LHCN-M2 (cell line): ENCODE measurements at places on chromosomes 1 and 21. TPM values are rescaled to one million over a fixed set of nuclear protein-coding genes. Genes with fewer than 3 reads are reported as not detected.

The SERINC2 gene
- total RNA-seq: 18.4 and 23.9 TPM in 2 replicates

The SCCPDH gene
- 61.3 and 67.6 TPM in 2 replicates for total RNA-seq

The MAP1LC3C gene
- 1.0 and 2.6 TPM in 2 replicates for total RNA-seq

The MAP10 gene
- total RNA-seq: 2.1 and 2.4 TPM in 2 replicates

The OR2T29 gene
- not detected in 2 replicates for total RNA-seq

The HRNR gene
- not detected in 2 replicates for total RNA-seq

The SPRR2A gene
- not detected in 2 replicates for total RNA-seq

The CACNA1S gene
- total RNA-seq: 0.17 TPM in 1 of 2 replicates, not detected in the other

The ARTN gene
- 2.1 TPM in 1 of 2 replicates, not detected in the other for total RNA-seq

The CELA2B gene
- not detected in 2 replicates for total RNA-seq

The AMY1B gene
- total RNA-seq: not detected in 2 replicates

DNA sequence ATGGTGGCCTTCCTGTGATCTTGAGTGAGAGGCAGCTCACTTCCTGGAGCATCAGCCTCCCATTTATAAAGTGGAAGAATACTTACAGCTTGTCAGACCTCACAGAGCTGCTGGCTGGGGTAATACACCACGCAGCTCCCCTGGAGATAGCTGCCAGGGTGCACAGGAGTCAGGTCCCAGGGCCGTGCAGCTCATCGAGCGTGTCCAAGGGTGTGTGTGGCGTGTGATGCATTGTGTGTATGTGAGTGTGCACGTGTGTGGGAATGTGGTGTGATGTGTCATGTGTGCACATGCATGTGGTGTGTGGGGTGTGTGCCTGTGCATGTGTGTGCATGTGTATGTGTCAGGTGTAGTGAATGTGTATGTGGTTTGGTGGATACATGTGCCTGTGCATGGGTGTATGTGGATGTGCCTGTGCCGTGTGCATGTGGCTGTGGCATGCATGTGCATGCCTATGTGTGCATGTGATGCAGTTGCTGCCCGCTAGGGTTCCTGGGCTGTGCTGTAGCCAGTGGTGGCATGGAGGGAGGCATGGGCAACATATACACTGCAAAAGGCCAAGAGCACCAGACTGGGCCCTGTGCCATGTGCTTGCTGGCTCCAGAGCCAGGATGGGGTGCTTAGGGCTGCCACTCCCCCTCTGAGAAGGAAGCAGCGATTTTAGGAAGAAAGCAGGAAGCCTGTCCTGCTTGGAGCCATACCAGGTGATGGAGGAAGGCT lies 24.6 kb downstream of the WNT3A start:
- DNase-seq: no peak

GRCh38 chr1:205440476-205441317 lies 15.1 kb downstream of the BLACAT1 start:
- no peak for DNase-seq

DNA sequence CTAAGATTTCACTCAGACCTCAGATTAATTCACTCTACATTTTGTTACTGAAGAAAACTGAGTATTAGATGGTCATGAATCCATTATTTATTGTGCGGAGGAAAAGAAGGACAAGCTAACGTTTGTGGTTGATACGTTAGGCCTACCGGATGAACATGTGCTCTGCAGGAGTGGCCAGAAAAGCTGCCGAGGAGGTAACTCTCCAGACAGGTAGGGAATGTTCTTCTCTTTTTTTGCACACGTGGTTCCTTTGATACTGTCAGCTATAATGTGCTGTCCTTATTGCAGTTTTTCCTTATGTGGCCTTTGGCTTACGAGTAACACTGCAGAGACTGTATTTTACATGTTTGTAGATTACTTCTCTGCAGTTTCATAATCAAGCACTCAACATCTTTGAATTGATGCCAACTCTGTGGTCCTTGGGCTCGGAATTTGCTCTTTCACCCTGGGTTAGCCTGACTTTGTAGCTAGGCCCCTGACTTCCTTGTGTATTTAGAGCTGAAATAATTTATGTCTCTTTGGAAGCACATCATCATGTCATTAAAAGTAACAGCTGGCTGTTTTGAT lies 13.6 kb downstream of the MTR start:
- DNase-seq: no peak

GRCh38 chr1:23875382-23875781 lies 7.3 kb upstream of the FUCA1 start:
- DNase-seq: no peak

GRCh38 chr1:66237722-66238479 lies 296.1 kb upstream of the SGIP1 start:
- DNase-seq: no peak

GRCh38 chr1:145692785-145693443 lies 14.3 kb downstream of the PDZK1 start:
- no peak for DNase-seq

DNA sequence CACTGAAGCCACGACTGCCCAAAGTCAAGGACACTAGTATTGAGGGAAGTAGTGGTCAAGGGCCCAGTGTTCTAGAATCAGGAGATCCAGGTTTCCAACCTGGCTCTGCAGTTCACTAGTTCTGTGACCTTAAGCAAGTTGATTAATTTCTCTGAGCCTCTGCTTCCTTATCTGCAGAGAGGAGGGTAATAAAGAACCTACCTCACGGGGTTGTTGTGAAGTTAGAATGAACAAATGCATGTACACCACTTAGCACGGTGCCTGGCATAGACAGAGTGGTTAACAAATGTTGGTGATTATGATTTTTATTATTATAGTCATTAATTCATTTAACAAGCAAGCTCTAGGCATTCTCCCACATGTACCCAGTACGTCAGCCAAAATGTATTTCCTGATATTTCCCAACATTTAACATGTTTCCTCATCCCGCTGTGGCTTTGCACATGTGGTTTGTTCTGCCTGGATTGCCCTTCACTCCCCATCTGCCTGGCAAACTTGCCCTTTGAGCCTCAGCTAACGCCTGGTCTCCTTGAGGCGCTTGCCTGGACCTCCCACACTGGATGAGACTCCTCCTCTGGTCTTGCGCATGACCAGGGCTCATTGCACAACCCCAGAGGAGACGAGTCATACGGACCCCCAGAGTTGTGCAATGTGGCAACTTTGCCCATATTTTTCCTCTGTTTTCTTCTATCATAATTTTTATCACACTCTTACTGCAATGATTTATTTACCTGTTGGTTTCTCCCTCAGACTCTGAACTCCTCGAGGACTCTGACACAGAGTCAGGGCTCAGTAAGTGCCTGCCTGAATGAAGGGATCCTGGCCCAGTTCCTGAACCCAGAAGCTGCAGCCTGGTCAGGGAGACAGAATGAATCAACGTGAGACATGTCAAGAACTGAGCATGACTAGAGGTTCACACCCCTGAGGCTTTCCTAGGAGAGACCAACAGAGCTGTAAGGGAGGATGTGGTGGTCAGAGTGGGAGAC lies 20.7 kb upstream of the MFSD2A start:
- DNase-seq: peak; percentile 97

- DNase-seq: no peak
Measured at GRCh38 chr1:58765441-58765840, 18.4 kb downstream of the JUN start.

GRCh38 chr1:32063261-32063681 lies 9.5 kb upstream of the TMEM39B start:
- peak; percentile 81 for DNase-seq

- no peak for DNase-seq
Measured at GRCh38 chr1:54006508-54006907, 11.5 kb downstream of the LDLRAD1 start.

DNA sequence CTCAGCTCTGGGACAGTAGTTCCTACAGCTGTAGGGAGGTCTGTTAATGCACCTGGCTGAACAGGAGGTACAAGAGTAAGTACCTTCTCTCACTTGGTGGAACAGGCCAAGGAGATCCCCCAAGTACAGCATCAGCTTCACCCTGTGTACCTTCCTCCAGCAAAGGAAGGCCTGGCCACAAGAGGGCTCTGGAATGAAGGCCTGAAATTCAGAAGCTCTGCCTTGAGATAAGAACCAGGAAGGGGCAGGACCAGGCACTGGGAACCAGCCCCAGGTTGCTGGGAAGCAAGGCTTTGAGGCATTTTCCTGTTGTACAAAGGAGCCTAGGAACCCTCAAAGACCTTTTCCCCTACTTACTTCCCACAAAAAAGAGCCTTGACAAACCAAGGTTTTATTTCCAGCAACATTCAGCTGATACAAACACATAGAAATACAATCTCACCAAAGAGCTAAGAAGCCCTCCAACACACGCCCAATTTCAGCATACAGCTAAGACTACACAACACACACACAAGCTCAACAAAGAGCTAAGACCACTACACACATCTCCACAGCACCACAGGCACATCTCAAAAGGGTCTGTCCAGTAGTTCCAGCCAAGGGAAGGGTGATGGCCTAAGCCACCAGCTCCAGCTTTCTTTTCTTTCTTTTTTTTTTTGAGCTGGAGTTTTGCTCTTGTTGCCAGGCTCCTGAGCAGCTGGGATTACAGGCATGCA lies 23.5 kb downstream of the F11R start:
- peak; percentile 57 for DNase-seq

- no peak for DNase-seq
Measured at GRCh38 chr1:33719326-33719725, 144.6 kb upstream of the HMGB4 start.

DNA sequence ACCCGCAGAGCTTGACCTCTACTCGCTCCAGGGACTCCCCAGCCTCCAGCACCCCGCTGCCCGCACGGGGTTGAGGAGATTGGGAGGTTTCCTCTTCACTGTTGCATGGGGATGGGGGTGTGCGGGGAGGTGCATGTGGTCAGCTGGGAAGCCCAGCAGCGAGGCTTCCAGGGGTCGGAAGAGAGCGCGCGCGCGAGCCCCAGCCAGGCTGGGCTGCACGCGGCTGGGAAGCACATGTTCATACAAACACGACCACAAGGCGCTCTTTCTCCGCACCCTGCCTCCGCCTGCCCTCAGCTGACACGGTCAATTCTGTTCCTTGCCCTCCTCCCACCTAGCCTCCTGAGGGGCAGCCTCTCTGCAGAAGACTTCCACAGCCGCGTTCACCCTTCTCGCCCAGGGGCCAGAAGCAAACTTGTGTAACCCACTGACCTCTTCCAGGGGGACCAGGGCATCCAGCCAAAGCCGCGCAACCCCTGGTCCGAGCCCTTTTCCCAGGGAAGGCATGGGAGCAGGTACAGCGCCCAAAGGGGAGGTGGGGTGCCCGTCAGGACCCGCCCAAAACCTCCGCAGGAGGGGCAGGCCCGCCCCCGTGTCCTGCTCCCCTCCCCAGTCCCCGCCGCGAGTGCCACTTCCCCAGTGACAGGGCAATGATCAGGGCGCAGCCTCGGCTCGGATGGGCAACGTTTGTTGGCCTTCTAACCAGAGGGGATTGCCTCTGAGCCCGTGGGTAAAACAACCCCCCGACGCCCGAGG lies 1.3 kb downstream of the COL24A1 start:
- DNase-seq: no peak

DNA sequence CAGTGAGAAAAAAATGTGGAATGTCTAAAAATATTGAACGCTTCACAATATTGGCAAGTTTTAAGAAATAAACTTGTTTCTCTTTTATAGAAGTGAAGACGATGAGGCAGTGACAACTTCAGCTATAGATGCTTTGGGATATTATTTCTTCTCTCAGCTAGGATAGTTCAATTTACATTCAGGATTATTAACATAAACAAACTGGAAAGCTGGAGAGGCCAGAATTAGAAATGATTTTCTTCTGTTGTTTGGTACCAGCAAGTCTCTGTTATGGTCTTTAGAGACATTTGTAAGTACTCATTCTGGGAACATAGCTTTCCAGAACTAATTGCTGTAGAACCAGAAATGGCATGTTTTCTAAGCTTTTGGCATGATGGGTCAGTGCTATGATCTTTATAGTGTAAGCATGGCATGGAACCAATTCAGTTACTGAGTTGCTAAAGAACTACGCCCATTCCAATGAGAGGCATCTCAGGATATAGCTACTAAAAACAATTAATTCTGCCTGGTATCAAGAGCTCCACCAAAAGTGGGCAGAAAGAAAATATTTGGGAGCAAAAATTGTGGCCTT lies 599.5 kb upstream of the B3GALT2 start:
- DNase-seq: no peak

DNA sequence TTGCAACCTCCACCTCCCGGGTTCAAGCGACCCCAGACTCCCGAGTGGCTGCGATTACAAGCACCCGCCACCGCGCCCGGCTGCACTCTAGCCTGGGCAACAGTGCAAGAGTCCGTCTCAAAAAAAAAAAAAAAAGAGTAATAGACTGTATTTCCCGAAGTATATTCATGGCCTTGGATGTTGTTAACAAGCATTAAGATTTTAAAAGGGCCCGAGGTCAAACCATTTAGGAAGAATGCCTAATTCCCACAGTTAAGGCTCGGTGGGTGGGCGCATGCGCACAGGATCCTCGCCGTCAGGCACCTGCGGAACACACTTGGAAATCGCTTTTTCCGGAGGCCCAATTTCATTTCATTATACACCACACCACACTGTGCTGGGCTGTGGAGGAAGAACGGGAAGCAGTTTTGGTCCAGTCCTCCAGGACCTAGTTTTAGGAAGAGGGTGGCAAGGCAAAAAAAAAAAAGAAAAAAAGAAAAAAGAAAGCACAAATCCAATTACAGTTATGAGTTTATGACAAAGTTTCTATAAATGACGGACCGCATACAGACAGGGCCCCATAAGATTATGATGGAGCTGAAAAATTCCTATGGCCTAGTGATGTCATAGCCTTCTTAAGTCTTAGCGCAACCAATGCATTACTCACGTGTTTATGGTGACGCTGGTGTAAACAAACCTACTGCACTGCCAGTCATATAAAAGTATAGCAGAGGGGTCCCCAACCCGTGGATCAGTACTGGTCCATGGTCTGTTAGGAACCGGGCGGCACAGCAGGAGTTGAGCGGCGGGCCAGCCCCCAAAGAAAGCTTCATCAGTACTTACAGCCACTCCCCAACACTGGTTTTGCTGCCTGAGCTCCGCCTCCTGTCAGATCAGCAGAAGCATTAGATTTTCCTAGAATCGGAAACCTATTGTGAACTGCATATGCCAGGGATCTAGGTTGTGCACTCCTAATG lies 38.2 kb downstream of the H3-3A start:
- no peak for DNase-seq

DNA sequence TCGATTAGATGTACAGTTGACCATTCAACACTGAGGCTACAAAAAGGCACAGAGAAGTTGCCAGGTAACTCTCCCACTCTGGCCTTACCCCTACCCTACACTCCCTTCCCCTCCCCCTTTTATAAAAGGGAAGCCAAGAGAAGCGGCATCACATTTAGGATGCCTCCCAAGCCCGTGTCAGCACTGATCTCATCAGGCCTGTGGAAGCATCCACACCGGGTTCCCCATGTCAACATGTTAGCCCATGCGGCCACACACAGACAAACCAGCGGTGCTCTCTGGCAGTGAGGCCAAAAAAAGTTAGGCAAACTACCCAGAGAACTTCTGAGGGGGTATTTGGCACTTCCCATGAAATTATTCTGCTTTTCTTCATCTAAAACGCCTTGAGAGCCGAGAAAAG lies 29.9 kb downstream of the BCAR3 start:
- DNase-seq: no peak

GRCh38 chr1:59155351-59155750 lies 141.5 kb upstream of the FGGY start:
- no peak for DNase-seq

GRCh38 chr1:227242811-227243682 lies 75.2 kb downstream of the CDC42BPA start:
- peak; percentile 16 for DNase-seq
